H4 (cell line): ENCODE measurements at places on chromosomes 5 and 9.

- DNase-seq, result peak; percentile 25
These were observed 61.1 kb upstream of the CCL21 start for GRCh38 chr9:34771007-34771406.

GRCh38 chr9:68476847-68477246, 63.8 kb downstream of the TMEM252 start:
- DNase-seq, result no peak

GRCh38 chr9:129524582-129525270, 96.2 kb downstream of the C9orf50 start:
- no peak for DNase-seq

DNA sequence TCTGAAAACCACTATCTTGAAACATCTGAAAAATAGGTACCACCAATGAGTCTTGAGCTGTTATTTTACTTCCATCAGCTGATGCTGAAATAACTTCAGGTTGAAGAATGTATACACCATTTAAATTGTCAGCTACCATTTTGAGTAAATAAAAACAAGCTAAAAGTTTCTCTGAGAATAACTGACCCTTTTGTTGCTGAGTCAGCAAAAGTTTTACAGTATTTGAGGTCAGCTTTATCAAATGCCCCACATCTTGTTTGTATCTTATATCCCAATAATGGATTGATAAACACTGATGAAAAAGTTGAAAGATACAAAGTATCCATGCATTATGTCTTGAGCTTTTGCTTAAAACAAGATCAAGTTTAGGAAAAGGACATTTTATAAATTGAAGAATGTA, 22.8 kb downstream of the CPLANE1 start:
- no peak for DNase-seq

DNA sequence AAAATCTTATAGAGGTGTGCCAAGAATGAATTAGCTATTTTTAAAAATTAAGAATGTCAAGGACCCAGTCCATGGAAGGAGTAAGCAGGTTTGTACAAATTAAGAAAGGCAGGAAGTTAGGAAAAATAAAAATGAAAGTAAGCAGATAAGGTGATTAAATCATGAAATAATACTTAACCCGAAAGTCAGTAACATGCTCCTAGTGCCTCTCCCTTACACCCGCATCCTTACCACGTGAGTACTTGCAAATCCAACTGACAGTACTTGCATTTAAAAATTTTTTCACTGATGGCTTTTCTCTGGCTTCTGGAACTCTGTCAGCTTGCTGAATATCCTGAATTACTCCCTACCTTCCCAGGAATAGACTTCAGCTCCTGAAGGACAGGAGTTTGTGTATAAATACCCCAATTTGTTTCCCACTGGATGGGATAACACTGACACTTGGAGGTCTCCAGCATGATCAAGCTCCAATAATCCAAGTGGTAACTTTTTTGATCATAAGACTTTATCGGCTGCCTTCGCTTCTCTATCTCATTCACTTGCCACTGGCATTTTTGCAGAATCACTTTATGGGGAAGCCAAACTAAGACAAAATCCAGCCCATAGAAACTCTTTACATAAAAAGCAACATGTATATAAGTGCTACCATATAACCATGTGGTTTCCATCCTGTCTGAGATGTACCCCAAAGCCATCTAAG, 41.6 kb upstream of the RICTOR start:
- no peak for DNase-seq

- DNase-seq, result peak; percentile 81
These were observed 46.3 kb downstream of the AOPEP start for GRCh38 chr9:94772639-94773303.

- no peak for DNase-seq
These were observed 9.0 kb upstream of the RFX3 start for GRCh38 chr9:3534614-3535404.

GRCh38 chr5:52804981-52805380, 17.3 kb downstream of the ITGA1 start:
- DNase-seq, result no peak

DNA sequence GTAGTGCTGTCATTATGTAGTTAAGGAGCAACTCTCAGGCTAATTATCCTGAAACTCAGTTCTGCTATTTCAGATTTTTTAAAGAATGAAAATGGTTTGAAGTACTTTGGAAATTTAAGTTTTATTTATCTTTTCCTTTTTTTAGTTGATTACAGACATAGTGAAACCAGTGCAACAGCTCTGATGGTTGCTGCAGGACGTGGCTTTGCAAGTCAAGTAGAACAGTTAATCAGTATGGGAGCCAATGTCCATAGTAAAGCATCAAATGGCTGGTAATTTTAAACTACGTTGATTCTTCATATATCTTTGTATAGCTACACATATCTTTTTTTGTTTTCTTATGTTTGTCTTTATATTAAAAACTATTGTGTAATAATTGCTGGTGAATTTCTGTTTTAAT, 34.9 kb downstream of the YTHDC2 start:
- DNase-seq, result no peak

DNA sequence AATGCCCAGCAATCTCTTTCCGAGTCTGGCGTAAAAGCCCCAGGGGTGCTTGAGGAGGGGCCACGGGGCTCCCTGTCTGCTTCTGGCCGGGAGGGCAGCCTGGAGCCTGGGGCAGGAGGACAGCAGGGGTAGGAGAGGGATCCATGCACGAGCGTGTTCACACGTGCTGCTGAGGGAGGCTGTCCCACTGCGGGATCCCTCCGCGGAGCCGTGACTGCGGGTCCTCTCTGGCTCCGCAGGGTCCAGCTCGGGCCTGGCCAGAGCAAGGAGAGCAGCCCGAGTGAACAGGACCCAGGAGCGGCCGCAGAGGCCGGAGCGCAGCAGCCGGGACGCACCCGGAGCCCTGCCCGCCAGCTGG, 78.4 kb downstream of the ZNF354C start:
- no peak for DNase-seq

GRCh38 chr5:149423049-149423793, 44.1 kb upstream of the IL17B start:
- DNase-seq, result no peak

GRCh38 chr9:85876628-85877027, 64.3 kb upstream of the NAA35 start:
- no peak for DNase-seq

DNA sequence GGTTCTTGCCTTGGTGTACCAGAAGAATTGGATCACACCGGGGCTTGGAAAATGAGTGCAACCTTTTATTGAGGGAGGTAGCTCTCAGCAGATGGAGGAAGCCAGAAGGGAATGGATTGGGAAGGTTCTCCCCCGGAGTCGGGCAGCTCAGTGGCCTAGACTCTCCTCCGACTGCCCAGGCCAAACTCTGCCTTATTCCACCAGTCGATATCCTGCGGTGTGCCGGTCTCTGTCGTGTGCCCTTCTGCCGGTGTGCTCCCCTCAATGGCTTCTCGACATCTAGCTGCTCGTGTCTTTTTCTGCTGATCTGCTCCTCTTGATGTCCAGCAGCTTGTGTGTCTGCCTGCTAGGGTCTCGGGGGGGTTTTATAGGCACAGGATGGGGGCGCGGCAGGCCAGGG, 87.4 kb upstream of the CCL21 start:
- no peak for DNase-seq

DNA sequence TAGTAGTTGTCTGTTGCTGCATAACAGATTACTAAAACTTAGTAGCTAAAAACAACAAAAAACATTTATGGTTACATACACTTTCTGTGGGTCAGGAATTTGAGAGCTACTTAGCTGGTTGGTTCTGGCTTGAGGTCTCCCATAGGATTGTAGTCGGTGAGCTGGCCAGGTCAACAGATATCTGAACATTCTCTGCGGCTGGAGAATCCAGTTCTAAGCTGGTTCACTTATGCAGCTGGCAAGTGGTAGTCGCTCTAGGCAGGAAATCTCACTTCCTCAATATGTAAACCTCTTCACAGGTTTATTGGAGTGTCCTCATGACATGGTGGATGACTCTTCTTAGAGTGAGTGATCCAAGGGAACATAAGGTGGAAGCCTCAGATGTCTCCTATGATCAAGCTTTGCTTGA, 65.7 kb upstream of the TNFAIP8 start:
- no peak for DNase-seq

DNA sequence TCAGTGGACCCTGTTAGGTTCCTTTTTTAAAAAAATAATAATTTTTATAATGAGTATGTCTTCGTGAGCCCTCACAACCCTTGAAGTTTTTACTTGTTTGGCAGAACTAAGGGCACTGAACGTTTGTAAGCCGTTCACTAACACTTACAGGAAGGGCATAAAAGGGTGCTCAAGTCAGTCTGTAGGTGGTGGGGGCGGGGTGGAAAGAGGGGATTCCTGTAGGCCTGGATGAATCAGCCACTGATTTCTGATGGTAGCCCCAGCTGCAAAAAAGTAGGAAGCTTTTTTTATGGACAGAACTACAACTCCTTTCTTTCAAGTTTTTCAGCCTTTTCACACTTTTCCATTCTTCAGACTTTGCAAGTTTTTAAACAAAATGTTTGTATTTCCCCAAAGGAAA, 35.8 kb downstream of the PIK3R1 start:
- DNase-seq, result no peak

- DNase-seq, result no peak
These were observed 229.6 kb downstream of the TMEM167A start for GRCh38 chr5:82847562-82847961.

DNA sequence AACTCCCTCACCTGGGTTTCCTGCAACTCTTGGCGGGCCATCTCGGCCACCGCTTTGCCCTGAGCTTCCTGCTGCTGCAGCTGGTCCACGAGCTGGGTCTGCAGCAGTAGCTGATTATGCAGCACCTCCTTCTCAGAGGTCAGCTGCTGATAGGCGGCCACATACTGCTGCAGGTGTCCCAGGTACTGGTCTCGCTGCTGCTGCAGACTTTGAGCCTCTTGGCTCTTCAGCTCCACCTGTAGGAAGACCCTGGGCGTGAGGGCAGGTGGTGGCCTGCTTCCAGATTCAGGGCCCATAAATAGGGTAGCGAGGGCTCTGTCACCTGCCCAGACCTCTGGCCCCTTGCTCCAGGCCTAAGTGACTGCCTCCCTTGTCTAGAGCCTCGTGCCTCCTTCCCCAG, 16.7 kb downstream of the GOLGA2 start:
- DNase-seq, result no peak

- no peak for DNase-seq
These were observed 12.4 kb downstream of the IL4 start for GRCh38 chr5:132686193-132686592.

DNA sequence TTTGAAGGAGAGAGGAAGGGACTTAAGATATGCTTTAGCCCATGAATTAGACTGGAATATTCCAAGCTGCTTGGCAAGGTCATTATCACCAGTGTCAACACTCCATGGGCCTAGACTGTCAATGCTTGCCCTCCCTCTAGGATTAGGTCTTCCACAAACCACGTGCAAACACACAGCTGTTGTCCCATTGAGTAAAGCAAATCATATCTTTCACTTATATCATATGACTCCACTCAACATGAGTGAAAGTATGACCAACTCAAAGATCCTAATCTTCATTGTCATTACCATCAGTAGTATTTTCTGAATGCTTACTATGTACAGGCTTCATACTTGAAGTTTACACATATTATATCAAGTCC, 57.0 kb upstream of the GRAMD2B start:
- DNase-seq, result no peak

DNA sequence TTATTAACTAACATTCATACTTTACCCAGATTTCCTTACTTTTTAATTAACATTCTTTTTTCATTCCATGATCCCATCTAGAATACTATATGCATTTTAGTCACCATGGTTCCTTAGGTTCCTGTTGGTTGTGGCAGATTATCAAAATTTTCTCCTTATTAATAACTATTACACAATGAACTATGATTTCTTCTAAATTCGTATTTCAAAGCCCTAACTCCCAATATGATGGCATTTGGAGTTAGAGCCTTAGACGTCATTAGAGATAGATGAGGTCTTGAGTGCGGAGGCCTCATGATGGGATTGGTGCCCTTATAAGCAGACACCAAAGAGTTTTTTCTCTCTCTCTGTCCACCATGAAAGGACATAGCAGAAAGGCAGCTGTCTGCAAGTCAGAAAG, 485.4 kb downstream of the TLR4 start:
- no peak for DNase-seq

DNA sequence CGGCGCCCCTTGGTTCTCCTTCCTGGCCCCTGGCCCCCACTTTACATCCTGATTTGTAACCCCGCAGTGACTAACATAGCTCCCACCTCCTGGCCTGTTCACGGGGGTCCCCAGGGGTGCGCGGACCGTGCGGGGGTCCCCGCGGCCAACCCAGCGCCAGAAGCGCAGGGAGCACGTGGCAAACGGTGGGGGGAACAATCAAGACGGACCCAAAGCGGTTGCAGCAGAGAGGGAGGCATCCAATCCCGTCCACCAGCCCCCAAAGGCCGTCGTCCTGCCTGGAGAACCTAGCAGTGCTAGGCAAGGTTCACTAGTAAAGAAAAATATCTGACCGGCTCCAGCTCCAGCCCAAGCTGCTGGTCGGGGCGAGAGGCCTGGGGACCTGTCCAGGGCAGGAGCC, 201.5 kb downstream of the AUH start:
- no peak for DNase-seq

GRCh38 chr5:5039918-5040317, 100.2 kb upstream of the ADAMTS16 start:
- no peak for DNase-seq

- DNase-seq, result no peak
These were observed 585.8 kb downstream of the TLE4 start for GRCh38 chr9:80157561-80157983.

DNA sequence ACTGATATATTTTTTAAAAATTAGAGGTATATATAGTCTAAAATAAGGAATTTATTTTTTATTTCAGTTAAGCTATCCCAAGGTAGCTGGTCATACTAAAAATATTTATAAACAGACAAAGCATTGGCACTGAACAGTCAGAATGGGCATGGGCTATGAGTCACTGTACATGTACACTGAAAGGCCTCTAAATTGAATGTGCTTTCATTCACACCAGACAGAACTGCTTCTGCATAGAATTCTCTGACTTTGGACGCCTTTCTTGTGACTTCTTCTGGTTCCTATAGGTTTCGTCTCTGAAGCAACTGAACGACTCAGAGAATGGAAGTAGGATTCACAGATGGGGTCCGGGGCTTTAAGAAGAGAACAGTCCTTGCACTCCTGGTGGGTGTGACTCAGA, 394.8 kb upstream of the MEF2C start:
- DNase-seq, result peak; percentile 39

GRCh38 chr5:143657647-143658285, 154.2 kb upstream of the HMHB1 start:
- peak; percentile 20 for DNase-seq
